ENCODE measurements at places on chromosomes 1 and 21.

- DNase-seq: no peak
These were observed 1.6 kb downstream of the TAF1A start for GRCh38 chr1:222588135-222588534.

DNA sequence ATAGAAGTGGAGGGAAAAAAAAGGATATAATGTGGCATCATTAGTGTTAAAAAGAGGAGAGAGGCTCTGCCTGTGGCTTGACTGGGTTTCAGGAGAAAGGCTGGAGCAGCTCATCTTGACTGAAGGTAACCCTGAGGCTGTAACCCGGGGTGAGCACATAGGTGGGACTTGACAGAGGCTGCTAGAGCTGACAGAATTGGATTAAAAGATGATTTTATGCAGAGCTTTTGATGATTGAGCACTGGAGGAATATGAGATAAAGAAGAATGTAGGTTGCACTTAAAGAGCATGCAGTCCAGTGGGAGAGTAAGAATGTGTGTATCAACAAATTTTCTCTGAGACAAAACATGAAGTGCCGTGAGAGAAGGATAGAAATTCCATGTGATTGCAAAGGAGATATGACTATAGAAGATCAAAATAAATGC, 17.3 kb downstream of the LAMC1 start:
- no peak for DNase-seq

DNA sequence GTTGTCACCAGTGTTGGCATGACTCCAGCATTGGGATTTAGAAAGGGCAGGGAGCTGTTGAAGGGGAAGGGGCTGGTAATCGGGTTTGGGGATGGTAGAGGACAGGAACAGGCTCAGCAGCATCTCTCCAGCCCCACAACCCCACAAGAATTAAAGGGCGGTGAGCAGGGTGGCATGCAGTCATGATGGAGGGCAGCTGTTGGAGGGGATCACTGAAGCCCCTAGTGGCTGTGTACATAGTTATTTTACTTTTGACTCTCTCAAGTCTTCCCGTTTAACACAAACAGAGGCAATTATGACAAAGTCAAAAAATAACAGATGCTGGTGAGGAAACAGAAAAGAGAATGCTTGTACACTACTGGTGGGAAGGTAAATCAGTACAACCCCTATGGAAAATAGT, 213.8 kb downstream of the URB2 start:
- DNase-seq: no peak

GRCh38 chr1:202084791-202085681, 37.7 kb upstream of the GPR37L1 start:
- DNase-seq: no peak

GRCh38 chr1:34825455-34826091, 32.8 kb downstream of the GJA4 start:
- peak; percentile 54 for DNase-seq
